ENCODE measurements at places on chromosomes 2 and 18.
A peak's percentile ranks its signal among the peaks of the same experiment; 100 is the strongest.

DNA sequence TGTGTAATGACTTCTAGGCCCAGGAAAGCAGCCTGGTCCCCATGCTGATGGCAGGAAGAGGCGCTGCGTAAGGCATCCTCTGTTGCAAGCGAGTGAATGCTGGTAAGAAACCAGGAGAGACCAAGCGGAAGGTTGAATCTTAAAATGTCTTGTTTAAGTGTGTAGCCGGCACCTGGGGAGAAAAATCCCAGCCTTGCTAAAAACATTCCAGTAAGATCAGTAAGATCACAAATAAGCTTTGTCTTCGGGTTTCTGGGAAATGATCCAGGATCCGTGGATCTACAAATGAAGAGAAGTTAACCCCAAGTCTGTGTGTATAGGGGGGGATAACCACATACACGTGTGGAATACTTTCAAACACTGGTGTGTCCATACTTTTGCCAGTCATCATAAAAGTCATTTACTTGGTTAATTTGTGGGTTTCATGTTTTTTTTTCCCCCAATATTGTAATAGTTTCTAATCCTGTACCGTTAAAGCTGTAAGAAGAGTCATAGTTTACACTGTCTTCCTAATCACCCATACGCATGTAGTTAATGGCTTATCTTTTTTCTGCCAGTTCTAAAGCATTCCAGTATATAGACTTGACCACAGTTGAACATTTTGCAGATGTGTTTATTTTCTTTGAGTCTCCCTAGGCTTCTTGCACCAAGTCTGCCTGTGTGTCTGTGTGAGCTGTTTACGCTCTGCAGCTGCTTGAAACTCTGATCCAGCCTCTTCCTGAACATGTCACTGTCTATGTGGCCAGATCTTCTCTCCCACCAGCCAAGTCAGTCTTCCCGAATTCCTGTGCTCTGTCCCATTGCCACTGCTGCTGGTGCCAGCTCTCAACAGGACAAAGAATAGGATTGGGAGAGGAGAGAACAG, 135.9 kb upstream of the ARL4C start:
- DNase-seq: no peak

DNA sequence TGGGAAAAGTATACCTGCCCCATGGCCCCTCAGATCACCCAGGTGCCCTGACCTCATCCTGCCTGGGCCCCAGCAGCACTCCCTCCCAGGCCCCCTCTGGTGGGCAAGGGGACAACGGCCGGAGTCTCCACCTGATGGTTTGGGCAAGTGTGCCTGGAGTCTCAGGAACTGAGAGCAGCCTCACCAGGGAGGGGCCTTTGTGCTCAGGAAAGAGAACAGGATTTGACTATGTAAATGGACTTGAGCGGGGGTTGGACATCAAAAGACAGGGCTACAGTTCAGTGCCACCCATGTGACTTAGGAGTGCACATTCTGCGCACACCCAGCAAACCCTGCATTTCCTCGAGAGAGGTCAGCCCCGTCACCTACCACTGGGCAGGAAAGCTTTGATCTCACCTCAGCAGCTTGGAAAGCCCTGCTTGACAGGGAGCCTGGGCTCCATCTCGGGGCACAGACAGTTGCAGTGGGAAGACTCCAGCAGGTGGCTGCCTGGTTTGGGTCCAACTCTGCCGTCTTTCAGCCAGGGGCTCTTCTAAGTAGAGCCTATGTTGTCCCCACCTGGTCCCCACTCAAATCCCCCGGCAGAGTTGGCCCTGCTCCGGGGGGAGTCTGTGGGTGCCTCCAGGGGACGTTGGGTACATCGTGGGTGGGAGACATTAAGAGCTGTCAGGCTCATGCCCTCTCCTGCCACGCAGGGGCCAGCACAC, 3.3 kb downstream of the INPP5D start:
- DNase-seq: peak; percentile 33

DNA sequence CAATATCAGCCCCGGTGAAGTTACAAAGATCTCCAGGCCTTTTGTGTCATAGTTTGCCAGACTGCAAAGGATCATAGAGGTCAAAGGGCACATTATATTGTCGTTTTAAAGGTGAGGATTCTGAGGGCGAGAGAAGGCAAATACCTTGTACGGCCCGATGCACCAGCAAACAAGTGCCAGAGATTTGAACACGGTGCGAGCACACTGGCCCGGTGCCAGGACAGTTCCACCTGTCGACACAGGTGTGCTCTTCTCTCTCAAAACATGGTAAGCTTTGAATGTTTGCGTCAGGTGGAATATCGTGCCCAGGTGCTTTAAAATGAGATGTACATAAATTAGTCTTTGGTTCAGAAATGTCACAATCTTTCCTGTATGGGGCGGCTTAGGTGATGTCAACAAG, 776.1 kb upstream of the ID2 start:
- no peak for DNase-seq

- no peak for DNase-seq
Observed at GRCh38 chr2:187228986-187229385, 219.1 kb downstream of the CALCRL start.

DNA sequence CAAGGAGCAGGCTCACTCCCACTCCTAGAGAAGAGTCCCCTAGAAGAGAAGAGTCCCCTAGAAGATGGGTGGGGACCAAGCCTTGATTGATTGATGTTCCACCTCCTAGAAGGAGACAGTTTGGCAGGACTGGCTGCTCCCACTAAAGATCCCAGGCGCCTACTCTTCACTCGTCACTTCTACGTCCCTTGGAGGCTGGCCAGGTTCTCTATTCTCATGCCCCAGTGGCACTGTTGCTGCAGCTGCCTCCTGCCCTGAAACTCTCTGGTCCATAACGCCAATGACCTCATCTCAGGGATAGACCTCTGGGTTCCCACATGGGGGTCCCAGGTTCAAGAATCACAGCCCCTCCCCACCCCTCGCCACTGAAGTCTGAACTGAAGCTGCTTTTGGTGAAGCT, 2.5 kb upstream of the SP140L start:
- no peak for DNase-seq

- DNase-seq: no peak
Observed at GRCh38 chr2:35960596-35960995, 395.0 kb upstream of the CRIM1 start.

DNA sequence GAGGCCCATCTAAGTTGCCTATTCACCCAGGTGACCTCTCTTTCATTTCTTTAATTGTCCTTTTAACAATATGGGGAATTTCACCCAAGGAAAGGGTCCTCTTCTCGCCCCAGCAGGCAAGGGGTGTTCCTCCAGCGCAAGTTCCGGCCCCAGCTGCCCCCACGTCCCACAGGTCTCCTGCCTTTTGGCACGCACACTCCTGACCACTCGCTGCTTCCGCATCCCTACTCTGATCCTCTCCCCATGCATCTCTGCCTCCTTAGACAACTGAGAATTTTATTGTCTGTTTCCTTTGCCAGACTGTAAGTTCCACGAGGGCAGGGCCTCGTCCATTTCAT, 684 bp upstream of the ARPC2 start:
- DNase-seq: no peak

- peak; percentile 3 for DNase-seq
Observed at GRCh38 chr2:36137612-36138011, 218.0 kb upstream of the CRIM1 start.

DNA sequence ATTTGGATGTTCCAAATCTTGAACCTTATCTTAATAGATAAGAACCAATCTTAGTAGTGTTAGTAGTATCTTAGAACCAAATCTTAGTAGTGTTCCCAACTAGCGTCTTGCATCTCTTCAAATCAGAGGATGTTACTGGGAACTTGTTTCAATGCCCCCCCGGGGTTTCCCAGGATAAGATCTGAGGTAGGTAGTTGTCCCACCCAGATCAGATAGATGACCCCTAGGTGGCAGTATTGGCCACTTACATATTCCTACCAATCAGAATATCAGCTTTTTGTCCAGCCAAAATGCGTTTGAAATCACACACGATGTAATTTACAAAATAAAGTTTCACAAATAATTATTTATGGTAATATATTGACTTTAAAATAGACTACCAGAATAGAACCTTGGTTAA, 314.8 kb downstream of the MBD2 start:
- DNase-seq: no peak

DNA sequence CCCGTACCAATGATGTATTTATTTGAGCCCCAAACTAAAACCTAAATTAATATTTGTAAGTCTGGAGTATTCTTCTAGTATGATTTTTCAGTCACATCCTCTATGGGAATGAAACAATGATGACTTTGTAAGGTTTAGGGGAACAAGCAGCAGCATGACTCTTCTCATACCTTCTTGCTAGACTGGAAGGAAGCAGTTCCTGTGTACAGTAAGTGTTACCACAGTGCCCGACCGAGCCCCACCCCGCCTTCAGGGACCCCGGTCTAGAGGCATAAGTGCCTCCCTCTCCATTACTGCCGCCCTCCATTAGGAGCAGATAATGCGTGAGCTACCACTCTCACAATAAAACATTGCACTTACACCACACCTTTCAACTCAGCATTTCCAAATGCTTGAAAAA, 599.3 kb downstream of the ARHGAP15 start:
- DNase-seq: peak; percentile 8

GRCh38 chr2:121200419-121201315, 84.3 kb downstream of the TFCP2L1 start:
- DNase-seq: no peak

- DNase-seq: no peak
Observed at GRCh38 chr2:238967031-238967977, 119.4 kb downstream of the TWIST2 start.

- no peak for DNase-seq
Observed at GRCh38 chr2:15899751-15900493, 40.4 kb upstream of the MYCN start.

DNA sequence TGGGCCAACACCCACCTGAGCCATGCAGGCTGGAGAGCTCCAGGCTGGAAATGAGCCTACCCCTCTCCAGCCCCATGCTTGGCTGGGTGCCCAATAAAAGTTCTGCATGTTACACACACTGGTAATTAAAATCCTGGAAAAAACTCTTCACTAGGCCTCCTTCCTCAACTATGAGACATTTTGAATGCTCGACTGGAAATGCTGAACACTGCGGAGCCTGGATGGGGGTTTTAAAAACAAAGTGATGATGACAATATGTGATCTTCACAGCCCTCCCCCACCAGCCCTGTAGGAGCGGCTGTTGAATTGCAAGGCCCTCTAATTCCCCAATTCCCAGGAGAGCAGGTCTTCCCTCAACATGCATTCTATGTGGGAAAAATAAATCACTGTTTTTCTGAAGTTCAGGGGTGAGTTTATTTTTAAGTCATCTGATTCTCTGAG, 179.2 kb downstream of the TTC32 start:
- no peak for DNase-seq

DNA sequence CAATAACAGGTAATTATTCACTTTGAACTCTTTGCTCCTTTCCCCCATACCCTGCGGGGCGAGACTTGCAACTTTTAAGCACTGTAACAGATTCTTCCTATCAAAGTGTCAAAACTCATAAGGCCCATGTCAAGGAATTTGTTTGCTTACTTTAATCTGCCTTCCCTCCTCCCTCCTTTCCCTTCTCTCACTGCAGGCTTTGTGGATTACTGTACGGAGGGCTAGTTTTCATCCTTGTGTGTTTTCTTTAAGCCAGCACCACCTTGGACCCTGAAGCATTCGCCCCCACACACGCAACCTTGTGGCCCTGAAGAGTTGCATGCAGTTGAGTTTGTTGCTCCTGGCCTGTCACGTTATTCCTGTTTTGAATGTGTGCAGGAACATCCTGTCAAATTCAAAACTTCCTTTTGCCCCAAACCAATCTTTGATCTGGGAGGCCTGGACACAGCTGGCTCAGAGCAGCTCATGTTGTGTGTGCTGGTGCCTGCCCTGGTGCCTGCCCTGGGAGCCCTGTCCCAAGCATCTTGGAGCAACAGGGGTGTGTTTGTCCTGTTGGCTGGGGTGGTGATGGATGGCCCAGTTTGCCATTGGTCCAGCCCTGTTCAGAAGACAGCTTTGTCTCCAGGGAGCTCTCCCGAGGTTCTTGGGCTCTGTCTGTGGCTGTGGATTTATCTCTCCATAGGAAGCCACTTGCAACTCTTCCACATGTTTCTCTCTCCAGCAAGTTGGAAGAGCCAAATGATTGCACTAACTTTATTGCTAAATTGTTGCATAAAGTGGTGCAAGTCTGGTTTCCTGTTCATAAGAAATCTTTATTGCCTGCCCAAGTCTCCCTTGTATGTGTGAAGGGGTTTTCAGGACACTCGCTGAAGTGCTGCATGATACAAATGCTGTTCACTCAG, 199.6 kb downstream of the VAPA start:
- no peak for DNase-seq

- no peak for DNase-seq
Observed at GRCh38 chr2:144402251-144402650, 117.7 kb downstream of the ZEB2 start.

DNA sequence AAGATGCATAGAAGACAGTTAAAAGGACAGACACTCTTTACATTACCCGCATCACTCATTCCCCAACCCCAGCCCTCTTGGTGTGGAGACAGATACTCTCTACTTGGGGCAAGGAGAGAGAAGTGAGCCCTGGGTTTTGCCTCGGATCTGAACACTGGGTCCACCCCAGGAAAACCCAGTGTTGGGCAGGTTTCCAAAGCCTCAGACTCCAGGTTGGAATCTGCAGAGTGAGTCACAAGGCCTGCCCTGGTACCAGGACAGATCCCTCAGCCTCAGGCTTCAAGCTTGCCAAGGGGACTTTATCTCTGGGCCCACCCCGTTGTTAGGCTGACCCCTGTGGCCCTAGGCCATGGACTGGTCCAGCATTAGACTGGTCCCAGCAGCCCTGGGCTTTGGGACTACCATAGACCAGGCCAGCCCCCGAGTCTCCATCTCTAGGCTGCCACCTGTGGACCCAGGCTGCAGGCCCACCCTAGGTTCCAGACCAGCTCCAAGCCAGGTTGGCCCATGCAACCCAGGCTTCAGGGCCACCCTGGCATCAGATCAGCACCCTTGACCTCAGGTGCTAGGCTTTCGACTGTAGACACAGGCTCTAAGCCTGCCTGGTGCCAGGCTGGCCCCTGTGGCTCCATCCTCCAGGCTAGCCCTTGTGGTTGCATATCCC, 112.8 kb downstream of the GULP1 start:
- no peak for DNase-seq

DNA sequence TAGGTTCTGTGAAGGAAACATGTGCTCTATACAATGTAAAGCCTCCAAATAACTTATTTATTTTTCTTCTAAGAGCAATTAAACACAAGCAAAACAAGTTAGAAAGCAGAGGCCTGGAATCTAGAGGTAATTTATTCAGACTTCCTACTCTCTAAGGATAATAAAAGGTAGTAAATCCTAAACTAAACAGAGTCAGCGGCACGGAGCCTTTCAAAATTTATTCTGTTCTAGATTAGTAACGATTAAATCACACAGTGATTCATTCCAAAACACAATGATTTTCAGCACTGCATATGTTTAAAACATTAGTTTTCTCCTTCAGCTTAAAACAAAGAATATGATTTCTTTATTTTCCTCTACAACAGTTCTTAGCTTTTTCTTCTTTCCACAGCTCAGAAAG, 160.9 kb downstream of the FBXO15 start:
- DNase-seq: no peak

- DNase-seq: no peak
Observed at GRCh38 chr2:222968550-222969155, 83.3 kb upstream of the KCNE4 start.

DNA sequence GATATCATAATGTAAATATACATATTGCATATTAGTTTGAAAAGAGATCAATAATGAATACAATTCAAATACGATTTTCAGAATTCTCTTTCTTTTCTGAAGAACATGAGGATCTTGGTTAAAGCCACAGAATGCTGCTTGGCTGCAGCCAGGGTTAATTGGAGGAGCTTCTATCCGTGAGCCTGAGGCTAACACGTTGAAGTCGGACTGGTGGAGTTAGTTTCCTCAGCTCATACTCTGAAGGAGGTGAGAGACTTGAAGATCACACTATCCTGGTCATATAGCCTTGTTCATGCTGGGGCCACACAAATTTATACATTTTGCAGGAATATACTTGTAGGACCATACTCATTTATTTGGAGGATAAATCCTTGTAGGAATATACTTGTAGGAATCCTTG, 335.8 kb downstream of the TRIB2 start:
- DNase-seq: no peak

Data from CD4-positive, alpha-beta T cell treated with Interleukin-12 subunit alpha and Interleukin-12 subunit beta, for 1 hour (primary cell).